ENCODE measurements at places on chromosomes 1 and 21. TPM values are rescaled to one million over a fixed set of nuclear protein-coding genes. Genes with fewer than 3 reads are reported as not detected.

ASCL5 gene
- total RNA-seq = not detected

GRCh38 chr21:38878379-38879179 lies 72.8 kb downstream of the ETS2 start:
- no peak for DNase-seq

DNA sequence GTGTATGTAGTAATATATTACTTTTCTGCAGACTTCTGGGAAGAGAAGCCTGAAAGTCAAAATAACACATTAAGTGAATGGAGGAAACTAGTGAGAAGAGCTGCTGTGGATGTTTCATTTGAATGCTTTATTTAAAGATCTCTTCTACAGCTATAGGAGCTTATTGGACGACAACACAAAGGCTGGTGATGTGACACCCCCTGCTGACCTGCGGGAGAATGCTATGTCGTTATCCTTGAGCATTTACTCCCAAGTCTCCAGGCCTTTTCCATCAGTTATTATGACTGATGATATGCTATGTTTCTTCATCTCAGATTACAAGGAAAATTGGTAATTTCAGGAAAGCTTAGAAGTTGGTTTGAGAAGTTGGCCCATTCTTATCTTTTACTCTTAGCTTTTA lies 22.3 kb upstream of the PLA2G4A start:
- DNase-seq = no peak

AMY2B gene
- 2.9 TPM for total RNA-seq

KLF17 gene
- not detected for total RNA-seq

GRCh38 chr1:39877231-39877778 lies 6.0 kb downstream of the TRIT1 start:
- DNase-seq = no peak

DNA sequence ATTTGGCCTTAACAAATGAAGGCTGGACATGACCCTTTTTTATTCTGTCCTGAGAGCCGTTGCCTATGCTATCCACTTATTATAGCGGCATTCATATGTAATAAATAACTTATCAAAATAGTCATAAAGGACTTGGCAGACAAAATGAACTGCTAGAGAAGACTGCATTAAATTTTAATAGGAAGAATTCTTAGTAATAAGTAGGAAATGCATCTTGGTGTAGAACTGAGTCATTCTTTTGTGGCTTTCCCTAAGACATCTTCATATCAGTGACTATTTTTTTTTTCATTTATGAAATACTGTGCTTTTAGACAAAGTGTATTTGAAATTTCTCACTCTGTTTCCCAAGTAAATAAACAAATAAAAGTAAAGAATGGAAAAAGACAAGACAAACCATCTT lies 45.6 kb downstream of the PBX1 start:
- no peak for DNase-seq

ITLN2 gene
- total RNA-seq = not detected
